Transverse colon (tissue), 4 donors: ENCODE measurements at places on chromosomes 4 and X. TPM values are rescaled to one million over a fixed set of nuclear protein-coding genes. Genes with fewer than 3 reads are reported as not detected.
A peak's percentile ranks its signal among the peaks of the same experiment; 100 is the strongest.

- no peak for DNase-seq
Measured at GRCh38 chrX:7314425-7314824, 166.5 kb upstream of the PUDP start.

- no peak for DNase-seq
Measured at GRCh38 chr4:2385516-2385915, 32.9 kb downstream of the ZFYVE28 start.

DNA sequence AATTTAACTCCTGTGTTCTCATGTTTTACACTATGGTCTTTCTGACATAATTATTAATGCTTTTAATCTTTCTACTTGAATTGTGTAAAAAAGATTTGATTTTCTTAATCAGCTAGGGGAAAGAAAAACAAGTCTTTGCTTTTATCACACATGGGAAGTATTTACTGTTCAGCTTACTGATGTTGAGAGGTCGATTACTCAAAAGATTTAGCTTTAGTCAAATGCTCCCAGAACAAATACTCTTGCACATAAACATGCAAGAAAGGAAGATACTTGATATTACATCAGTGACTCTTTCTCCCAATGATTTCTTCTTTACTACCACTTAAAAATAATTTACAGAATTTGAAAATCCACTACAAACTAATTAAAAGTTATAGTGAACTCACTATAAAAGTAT lies 198.3 kb upstream of the FAT4 start:
- no peak for DNase-seq

- DNase-seq: no peak
Measured at GRCh38 chr4:188092824-188093223, 16.6 kb downstream of the TRIML2 start.

- DNase-seq: no peak
Measured at GRCh38 chrX:39309721-39310152, 508.5 kb downstream of the MID1IP1 start.

DNA sequence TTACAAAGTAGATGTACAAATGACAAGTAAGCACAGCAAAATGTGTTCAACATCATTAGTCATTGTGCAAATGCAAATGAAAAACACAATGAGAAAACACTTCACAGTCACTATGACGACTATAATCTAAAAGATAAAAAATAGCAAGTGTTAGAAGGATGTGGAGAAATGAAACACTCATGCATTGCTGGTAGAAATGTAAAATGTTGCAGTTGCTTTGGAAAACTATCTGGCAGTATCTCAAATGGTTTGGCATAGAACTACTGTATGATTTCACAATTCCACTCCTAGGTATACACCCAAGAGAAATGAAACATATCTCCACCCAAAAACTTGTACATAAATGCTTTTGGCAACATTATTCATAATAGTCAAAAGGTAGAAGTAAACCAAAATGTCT lies 459.7 kb upstream of the TRAM1L1 start:
- no peak for DNase-seq

- DNase-seq: peak; percentile 43
Measured at GRCh38 chr4:8044699-8045098, 105.0 kb upstream of the AFAP1 start.

DNA sequence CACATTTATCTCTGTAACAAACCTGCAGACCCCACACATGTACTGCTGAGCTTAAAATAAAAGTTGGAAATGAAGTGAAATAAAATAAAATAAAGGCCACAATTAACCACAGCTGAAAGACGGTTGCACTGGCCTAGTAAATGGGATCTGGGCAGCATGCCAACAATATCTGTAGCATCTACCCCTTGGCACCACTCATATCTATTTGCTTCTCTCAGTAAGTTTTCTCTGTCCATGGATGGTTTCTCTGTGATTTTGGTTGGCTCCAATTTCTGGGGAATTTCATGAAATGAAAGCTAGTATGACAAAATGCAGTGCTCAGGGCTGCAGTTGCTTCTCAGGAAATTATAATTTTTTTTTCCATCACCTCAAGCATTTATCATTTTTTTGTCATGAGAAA lies 172.0 kb upstream of the IL15 start:
- DNase-seq: no peak

GRCh38 chr4:145045180-145045579 lies 52.8 kb downstream of the ANAPC10 start:
- no peak for DNase-seq

DNA sequence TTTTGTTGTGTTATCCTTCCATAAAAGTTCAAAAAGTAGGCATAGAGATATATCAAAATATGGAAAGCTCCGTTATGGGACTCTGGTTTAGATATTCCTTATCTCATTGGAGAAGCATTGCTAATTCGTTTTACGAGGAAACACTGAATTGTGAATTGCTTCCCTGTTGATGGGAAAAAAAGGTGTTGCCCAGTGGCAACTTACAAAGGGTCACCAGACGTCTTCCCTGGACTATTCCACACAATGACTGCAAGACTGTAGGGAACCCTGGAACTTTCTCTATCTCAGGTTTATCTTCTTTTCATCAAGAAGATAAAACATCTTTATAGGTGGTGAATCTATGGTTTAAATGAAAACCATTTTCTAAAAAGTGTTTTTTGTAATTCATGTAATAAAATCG lies 137.7 kb downstream of the MID1 start:
- no peak for DNase-seq

DNA sequence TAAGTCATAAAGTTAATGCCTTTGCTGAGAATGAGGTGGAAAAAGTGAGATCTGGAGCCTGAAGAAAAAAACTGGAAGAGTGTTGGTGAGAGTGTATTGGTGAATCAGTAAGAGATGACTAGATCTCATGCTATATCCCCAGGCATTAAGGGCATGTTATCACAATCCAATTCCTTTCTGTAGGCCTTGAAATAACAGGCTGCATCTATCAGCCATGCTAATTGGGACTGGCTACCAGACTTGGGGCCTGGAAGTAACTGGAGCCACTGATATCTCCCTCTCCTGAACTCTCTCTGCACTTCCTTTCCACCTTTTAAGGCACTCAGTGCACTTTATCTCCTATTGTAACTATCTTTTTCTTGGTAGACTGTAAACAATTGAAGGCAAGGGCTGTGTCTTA lies 88.8 kb upstream of the HPRT1 start:
- DNase-seq: no peak

DNA sequence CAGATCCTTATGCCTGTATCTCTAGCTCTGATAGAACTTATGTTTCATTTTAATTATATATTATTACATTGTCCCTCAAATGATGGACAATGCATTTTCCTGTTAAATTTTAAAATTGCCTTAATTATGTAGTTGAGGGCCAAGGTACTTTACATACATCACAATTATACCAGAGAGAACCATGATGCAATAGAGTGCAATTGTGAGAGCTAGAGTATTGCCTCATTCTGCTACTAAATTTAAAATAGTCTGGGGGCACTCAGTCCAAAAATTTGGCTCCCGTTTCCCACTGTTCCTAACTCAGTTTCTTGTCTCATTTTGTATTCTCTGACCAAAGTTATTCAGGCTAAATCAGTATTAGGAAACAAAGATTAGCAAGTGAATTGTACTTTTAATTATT lies 378.5 kb upstream of the ZFP42 start:
- DNase-seq: no peak

GRCh38 chrX:134932528-134933217 lies 58.1 kb upstream of the SMIM10 start:
- DNase-seq: no peak

- DNase-seq: no peak
Measured at GRCh38 chr4:17494258-17495190, 17.4 kb downstream of the QDPR start.

GRCh38 chrX:3659761-3660160 lies 53.7 kb downstream of the PRKX start:
- no peak for DNase-seq

DNA sequence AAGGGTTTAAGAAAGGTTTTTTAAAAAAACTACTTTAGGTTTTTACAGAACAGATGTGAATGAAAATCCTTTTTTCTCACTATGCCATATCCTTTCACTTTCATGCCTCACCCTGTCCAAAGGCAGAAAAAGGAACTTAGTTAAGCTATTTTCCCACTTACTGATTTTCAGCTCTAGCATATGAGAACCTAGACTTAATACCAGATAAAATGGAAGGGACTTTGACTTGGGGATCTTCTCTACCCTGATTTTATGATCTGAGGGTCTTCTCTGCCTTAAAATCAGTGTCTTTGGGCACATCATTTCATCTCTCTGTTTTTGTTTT lies 42.4 kb downstream of the FNIP2 start:
- DNase-seq: no peak

DNA sequence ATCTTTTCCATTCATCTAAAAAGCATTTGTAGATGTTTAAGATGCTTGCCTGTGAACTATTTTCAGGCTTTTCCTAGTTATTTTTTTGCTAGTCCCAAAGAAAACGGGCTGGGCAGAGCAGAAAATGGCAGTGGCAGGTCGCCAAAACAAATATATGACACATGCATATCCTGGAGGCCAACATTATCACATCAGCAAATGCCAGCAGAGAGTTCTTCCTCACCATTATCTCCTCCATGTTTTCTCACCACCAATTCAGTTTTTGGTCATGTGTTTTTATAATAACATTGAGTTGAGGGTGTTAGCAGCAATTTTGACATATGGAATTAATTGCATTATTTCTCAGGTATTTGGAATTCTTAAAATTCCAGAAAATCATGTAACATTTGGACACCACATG lies 97.9 kb upstream of the EOLA2 start:
- peak; percentile 8 for DNase-seq

GRCh38 chr4:124028182-124028581 lies 631.6 kb downstream of the SPRY1 start:
- no peak for DNase-seq

The USP51 gene
- total RNA-seq: 0.64 TPM

The PDGFC gene
- total RNA-seq: 7.5 TPM

The BTK gene
- 0.40 TPM for total RNA-seq

The XAGE1B gene
- total RNA-seq: not detected

The AASDH gene
- 12.3 TPM for total RNA-seq

The GEMIN8 gene
- 14.3 TPM for total RNA-seq

The SCML2 gene
- 15.9 TPM for total RNA-seq

The MBNL3 gene
- 37.4 TPM for total RNA-seq

The CFAP299 gene
- total RNA-seq: not detected

The FAM149A gene
- 14.6 TPM for total RNA-seq

The SLC9B1 gene
- 0.79 TPM for total RNA-seq

The FGF13 gene
- total RNA-seq: 1.8 TPM
